ENCODE measurements at places on chromosomes 12 and 14.

- DNase-seq = peak; percentile 19
Observed at GRCh38 chr12:15562263-15562662, 226.9 kb downstream of the EPS8 start.

DNA sequence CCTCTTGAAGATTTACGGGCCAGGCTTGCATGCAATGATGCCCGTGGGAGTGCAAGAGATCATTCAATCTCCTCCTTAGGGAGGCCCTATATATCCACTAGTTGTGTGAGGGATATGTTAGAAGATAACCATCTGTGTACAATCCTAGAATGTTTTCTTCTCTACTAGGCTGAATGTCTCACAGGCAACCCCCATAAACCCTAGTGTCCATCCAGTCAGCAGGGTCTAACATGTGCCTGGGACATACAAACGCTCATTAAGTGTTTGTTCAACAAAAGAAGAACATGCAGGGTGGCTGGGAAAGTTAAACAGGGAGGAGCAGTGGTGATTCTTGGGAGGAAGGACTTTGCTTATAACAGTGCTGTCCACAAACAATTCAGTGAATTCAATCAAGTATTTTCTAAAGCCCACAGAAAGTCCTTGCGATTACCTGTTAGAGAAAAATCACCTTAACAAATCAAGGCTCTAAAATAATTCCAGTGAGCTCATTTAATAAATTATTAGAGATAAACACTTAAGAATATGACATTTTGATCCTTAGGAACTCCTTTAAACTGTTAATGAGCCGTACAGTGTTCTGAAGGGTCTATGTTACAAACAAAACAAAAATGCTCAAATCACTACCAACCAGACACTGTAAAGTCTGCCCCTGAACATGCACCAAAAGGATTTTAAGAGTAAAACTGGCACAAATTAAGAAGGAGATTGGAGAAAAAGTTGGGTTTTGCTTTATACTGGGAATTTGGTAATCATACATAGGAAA lies 96.6 kb upstream of the FERMT2 start:
- DNase-seq = no peak

DNA sequence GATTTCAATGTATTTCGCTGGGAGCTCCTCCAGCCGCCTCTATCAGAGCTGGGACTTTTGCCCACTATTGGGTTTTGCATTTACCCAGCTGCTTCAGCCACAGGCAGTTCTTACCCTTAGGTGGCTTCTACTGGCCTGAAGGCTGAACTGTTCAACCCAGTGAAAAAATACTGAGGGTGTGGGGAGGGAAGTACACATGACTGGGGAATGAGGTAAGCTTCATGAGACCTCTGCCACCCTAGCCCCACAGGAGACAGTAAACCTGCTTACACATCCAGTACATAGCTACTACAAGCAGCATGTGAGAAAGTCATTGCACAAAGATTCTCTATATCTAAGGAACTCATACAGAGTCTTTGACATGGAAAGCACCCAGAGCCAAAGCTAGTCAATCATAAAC lies 411.1 kb downstream of the SYT1 start:
- no peak for DNase-seq

DNA sequence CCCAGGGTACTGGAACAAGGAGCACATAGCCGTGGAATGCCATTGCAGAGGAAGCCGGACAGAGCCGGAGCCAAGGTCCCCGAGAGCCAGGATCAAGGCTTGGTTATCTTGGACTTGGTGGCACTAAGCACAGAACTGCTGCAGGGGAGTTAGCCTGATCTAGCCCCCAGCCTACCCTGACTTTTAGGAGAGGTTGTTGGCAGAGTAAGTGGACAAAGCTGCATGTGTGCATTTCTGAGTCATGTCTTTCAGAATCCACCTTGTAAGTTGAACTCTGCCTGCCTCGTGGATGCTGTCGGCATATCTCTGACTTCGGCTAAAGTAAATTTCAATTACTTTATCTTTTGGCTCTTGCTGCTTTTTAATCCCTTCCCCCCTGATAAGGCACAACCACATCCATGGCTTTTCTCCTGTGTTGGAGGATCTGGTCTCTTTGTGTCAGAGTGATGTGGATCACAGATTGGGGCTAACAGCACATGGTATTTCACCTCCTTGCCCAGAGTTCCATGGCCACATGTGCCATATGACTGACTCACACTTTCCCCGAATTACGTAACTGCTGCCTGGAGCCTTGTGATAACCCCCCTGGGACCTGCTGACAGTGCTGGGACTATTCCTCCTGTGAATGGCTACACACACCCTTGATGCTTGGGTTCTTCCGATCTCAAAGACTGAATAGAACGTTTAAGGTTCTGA lies 240.3 kb downstream of the EMP1 start:
- no peak for DNase-seq

DNA sequence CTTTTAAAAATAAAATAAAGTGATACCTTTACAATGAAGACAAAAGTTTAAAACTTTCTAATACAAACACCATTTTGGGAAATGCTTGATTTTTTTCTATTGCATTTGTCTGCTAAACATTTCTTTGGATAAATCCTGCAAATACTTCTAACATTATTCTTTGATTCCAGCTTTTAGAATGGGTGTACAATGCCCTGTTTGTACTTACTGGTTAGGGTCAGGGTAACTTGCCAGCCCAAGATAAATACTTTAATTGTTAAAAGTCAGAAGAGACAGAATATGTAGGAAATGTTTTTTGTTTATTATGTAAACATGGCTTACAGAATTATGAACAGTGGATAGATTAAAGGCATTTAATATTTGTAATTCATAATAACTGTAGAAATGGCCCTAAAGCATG lies 60.5 kb downstream of the WASHC4 start:
- no peak for DNase-seq

- DNase-seq = no peak
Observed at GRCh38 chr12:107435072-107435471, 250.5 kb upstream of the PWP1 start.
